Gastrocnemius medialis (tissue), 4 donors: ENCODE measurements at places on chromosomes 7 and 10.

DNA sequence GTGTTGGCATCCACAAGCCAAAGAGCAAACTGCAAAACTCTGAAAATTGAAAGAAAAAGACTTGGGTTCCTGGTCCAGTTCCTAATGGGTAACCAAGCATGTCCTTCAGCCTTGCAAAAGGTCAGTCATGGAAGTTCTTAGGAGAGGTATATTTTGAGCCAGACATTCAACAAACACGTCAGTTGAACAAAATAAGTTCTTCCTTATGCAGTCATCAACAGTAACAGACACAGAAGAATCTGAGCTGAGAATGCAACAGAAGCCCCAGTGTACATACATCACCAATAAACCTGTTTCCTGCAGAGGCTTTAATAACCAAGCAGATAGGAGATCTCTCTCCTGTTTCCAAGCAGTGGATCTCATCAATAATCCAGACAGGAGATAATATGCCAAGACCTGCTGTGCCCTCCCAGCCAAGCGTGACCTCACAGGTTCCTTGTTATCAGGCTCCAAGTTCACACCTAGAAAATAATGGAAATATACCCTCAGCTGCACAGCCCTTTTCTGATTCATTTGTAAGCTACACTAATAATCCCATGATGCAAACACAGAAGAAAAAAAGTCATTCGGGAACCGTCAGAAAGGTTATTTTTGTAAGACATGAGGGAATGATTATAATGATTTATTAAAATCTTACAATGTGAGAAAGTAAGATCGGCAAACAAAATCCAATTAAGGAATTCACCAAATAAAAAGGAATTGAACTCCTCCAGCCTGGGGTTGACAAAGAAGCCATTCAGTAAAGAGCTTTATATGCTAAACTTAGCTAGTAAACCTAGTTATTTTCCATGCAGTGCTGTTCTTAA, 90.7 kb downstream of the DGKI start:
- DNase-seq: no peak

GRCh38 chr7:130890176-130891020, 156.4 kb upstream of the KLF14 start:
- DNase-seq: peak; percentile 70

DNA sequence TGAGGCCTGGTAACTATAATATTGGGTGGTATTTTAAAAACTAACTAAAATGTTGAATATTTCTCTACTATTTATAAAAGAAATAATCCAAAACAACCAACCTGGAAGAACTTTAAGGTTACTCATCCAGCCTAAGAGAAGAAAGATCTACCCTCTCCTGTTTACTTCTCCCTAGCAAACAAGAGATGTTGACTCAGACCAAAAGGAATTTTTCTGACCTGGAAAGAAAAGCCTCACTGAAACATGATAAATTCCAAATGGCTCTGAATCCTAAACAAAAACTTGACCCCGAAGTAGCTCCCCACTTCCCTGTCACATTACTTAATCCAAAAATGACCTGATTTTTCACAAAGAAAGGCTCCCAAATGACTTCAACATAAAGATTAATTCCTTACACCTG, 101.2 kb downstream of the PARD3 start:
- DNase-seq: no peak

- no peak for DNase-seq
Measured at GRCh38 chr7:146366938-146367337, 250.3 kb downstream of the CNTNAP2 start.

DNA sequence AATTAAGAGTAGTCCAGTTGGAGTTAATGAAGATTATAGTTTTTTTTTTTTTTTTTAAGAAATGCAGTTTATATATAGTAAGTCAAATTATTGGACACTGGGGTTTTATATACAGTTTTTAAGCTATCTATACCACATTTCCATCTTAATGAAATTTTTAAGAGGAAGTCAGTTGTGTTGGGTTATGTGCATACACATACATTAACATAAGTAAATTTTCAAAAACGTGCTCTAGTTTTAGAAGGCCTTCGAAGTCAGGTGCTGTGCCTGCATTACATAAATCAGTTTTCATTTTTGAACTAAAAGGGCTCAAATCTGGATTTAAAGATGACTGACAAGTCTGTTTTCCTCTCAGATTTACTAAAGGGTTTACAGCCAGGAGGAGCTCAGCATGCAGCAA, 47.6 kb upstream of the FMC1 start:
- no peak for DNase-seq

DNA sequence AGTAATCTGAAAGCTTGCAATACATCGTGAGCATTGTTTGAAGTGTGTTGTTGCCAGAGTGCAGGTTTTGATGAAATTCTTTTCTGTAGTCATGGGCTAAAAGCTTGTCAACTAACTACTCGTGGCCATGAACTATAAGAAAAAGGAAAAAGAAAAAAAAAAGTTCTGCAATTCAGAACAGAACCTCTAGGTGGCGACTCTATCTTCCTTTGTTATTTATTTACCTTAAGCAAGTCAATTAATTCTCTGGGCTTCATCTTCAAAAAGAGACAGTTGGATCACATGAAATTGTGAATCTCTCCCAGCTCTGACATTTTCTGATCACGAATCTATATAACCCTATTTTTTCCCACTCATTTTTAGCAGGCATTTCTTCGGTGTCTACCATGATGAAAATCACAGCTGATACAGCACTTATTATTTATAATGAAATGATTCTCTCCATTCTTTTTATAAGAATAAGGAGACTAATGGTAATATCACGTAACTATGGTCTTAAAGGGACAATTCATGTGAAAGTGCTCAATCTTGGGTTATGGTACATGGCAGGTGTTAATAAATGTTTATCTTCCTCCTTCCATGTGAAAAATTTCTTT, 18.8 kb downstream of the TMEM196 start:
- DNase-seq: no peak

DNA sequence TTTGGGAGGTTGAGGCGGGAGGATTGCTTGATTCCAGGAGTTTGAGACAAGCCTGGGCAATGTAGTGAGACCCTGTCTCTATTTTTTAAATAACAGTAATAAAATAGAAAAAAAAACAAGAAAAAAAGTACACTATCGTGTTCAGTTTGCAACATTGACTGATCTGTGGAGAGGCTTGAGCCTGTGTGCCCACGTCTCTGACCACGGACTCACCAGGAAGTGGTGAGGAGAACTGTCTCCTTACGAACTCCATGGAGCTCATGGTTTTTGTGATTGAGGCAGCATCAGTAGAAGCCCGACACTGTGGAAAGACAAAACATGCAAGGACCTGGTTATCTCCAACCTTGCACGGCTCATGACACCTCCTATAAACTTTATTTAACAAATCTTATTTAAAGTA, 23.9 kb upstream of the DNAJB6 start:
- DNase-seq: no peak

DNA sequence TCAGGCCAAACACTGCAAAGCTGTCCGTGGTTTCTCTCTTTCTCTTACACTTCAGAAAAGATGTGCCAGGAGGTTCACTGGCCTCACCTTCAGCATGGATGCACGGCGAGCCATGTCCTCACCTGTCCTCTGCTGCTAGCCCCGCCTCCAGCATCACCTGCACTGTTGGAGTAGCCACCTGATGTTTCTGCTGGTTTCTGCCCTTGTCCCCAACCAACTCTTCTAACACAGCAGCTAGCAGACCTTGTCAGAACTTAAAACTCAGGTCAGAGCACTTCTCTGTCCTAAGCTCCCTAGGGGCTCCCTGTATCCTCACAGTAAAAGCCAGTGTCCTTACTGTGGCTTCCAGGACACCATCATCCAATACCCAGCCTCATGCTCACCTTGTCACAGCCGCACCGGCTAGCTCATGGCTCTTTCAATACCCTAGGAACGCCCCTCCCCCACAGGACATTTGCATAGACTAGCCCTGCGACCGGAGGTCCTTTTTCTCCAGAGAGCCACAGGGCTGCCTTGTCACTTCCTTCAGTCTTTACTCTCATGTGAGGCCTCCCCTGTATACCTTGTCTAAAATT, 15.2 kb downstream of the PALD1 start:
- DNase-seq: no peak

GRCh38 chr7:6360841-6361240, 86.9 kb downstream of the DAGLB start:
- DNase-seq: no peak

GRCh38 chr7:136976504-136977251, 108.2 kb downstream of the CHRM2 start:
- no peak for DNase-seq

- no peak for DNase-seq
Measured at GRCh38 chr10:127576051-127576450, 26.9 kb downstream of the NPS start.

DNA sequence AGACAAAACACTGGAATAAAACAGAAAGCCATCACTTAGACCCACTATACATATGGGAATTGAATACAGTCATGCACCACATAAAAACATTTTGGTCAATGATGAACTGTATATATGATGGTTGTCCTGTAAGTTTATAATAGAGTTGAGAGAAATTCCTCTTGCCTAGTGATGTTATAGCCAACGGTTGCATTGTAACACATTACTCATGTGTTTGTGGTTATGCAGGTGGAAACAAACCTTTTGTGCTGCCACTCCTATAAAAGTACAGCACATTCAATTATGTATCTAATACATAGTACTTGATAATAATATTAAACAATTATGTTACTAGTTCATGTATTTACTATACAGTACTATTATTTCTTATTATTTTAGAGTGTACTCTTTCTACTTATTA, 381.2 kb upstream of the MBL2 start:
- no peak for DNase-seq

DNA sequence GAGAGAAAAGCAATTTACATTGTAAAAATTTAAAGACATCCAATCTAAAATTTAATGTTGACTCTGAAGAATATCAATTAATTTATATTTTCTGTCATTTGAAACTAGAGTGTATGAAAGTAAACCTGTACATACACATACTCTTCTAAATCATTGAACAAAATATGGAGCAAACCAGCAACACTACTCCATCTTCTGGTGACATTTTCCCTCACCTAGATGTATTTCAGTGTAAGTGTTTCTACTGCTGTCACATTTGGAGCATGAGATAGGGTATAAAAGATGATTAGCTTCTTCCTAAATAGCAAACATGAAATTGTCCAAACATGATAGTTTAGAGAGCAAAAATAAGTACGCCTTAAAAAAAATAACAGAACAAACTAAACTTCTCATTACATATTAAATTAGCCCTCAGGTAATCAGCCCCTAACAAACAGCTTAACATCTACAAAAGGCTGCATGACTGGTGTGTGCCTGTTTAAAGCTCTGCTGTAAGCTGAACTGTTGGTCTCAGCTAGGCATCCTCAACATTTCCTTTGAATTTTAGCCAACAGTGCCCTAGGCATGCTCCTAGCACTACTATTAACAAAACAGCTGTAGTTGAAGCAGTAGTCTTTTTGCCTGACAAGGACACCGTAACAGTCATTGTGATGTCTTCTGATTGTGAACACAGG, 189.8 kb downstream of the CTNNA3 start:
- DNase-seq: no peak

GRCh38 chr10:1149793-1150637, 93.8 kb downstream of the WDR37 start:
- no peak for DNase-seq

GRCh38 chr10:63253040-63253439, 119.9 kb downstream of the NRBF2 start:
- DNase-seq: no peak

GRCh38 chr10:123425680-123426079, 240.5 kb upstream of the GPR26 start:
- no peak for DNase-seq

- DNase-seq: no peak
Measured at GRCh38 chr10:74786126-74786525, 40.3 kb upstream of the KAT6B start.

GRCh38 chr10:71262817-71263216, 50.4 kb downstream of the UNC5B start:
- no peak for DNase-seq

- no peak for DNase-seq
Measured at GRCh38 chr10:123241391-123242141, 87.4 kb downstream of the BUB3 start.

GRCh38 chr7:32515890-32516550, 20.7 kb downstream of the AVL9 start:
- DNase-seq: no peak

GRCh38 chr7:94697035-94697974, 41.4 kb upstream of the SGCE start:
- peak; percentile 39 for DNase-seq

- no peak for DNase-seq
Measured at GRCh38 chr10:12980102-12980661, 21.3 kb downstream of the CCDC3 start.

GRCh38 chr10:10094691-10095090, 923.0 kb upstream of the CELF2 start:
- no peak for DNase-seq

- DNase-seq: no peak
Measured at GRCh38 chr7:158031867-158032308, 555.7 kb downstream of the PTPRN2 start.

DNA sequence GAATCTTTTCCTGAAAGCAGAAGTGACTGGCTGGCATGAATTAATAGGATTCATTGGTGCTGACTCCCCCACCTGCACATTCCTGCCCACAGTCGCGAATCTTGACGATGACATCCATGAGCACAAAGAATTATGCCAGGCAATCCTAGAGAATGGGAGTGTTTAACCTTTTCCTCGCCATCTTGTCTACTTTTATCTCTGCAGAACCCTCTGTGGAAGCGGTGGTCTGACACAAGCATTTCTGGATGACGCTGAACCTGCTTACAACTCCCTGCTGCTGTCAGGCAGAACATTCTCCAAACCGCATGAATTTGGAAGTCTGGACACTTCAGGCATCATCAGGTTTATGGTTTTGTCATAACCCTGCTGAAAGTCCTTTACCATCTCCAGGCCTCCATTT, 36.5 kb downstream of the KLF6 start:
- no peak for DNase-seq

- no peak for DNase-seq
Measured at GRCh38 chr10:88966797-88967196, 14.2 kb upstream of the ACTA2 start.

- no peak for DNase-seq
Measured at GRCh38 chr7:153930696-153931095, 121.5 kb upstream of the DPP6 start.
